Kidney tubule cell (primary cell): ENCODE measurements at places on chromosomes 7 and 10.

DNA sequence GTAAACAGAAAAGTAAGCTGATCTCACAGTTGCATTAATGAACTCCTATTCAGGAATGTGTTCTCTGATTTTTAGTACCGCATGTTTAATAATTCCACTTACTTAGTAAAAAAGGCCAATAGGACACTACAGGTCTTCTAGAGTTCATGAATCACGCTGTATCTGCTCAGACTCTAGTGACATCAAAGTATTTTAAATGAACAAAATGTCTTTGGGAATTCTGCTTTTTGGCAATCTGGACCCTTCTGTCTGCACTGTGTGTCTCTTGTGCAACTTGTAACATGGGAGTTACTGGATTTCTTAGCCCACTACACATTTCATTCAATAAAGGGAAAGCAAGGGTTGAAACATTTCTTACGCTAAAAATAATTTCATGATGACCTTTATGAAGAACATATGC is 50.2 kb downstream of the RABGEF1 start:
- DNase-seq = no peak

DNA sequence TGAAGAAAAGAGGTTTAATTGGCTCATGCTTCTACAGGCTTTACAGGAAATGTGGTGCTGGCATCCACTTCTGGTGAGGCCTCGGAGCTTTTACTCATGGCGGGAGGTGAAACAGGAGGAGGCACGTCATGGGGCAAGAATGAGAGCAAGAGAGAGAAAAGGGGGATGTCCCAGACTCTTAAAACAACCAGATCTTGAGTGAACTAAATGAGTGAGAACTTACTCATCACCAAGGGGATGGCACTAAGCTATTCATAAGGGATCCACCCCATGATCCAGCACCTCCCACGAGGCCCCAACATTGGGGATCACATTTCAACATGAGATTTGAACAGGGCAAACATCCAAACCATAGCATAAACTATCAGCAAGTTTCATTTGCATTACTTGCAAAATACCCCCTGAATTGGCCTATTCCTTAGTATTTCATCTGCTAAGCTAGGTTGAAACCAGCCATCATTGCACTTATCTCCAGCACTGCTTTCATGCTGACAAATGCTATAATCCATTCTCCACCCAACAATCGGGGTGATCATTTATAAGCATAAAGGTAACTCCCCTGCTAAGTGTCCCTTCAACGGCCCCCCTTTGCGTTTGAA is 179.0 kb downstream of the NOC3L start:
- DNase-seq = peak; percentile 81

DNA sequence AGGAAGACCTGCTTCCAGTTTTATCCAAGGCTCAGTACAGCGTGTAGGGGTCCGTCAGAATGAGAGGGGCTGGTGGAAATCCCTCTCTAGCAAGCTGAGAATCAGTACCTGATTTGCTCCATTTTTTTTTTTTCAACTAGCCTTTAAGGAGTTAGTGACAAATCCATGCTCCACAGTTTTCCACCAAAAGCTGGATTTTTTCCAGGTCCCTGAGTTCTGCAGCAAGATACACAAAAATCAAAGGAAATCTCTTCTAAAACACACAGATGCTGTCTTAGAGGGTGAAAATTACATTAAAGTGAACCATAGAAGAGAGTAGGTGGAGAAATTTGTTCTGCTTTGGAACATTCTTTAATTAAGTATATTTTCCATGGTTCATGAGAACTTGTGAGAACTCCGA is 30.4 kb downstream of the MDFIC start:
- DNase-seq = no peak

DNA sequence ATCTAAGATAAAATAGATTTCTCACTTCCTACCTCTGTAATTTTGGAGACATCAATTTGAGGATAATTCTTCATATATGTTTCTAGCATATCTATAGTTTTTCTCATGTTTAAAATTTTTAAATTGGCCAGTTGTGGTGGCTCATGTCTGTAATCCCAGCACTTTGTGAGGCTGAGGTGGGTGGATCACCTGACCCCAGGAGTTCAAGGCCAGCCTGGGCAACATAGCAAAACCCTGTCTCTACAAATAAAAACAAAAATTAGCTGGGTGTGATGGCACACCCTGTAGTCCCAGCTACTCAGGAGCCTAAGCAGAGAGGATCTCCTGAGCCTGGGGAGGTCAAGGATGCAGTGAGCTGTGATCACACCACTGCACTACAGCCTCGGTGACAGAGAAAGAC is 4.9 kb downstream of the ACBD5 start:
- no peak for DNase-seq

GRCh38 chr7:85274454-85274853 is 87.6 kb upstream of the SEMA3D start:
- DNase-seq = no peak
